ENCODE measurements at places on chromosomes 2 and 18. TPM values are rescaled to one million over a fixed set of nuclear protein-coding genes. Genes with fewer than 3 reads are reported as not detected.

DNA sequence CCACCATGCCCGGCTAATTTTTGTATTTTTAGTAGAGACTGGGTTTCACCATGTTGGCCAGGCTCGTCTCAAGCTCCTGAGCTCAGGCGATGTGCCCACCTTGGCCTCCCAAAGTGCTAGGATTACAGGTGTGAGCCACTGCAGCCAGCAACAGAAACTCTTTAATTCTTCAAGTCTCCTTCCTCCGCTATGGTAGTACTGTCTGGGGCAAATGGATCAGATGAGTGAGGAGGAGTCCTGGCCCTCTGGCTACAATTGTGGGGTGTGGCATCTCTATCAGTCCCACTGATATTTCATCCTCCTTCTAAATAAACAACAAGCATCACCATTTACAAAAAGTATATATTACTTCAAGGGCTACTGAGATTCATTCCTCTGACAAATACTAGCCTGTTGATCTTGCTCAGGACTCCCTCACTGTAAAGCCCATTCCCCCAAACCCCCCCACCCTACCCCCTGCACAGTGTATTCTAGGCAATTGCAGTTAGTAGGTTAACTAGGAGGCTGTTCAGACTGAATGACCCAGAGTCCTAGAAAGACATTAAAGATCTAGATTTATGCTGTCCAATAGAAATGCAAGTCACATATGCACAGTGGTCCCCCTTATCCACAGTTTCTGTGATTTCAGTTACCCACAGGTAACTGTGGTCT is 71.2 kb upstream of the STAM2 start:
- no peak overlapping the region for H3K4me3 ChIP-seq
- no peak for DNase-seq
- no peak overlapping the region for H3K27ac ChIP-seq

- peaks cover 2% of the 10 kb centered on the region for H3K27me3 ChIP-seq
- DNase-seq = peak; percentile 51
- H3K4me1 ChIP-seq = no peaks in the 10 kb centered on the region
- H3K4me3 ChIP-seq = no peak overlapping the region
- no peak overlapping the region for H3K27ac ChIP-seq
Measured at GRCh38 chr2:110717734-110718133, 14.6 kb upstream of the ACOXL start.

ACADL gene
- 5.2 TPM for total RNA-seq

TGIF1 gene
- total RNA-seq = 47.5 TPM

- peaks cover 5% of the 10 kb centered on the region for H3K4me1 ChIP-seq
- no peak overlapping the region for H3K27ac ChIP-seq
- H3K4me3 ChIP-seq = no peak overlapping the region
- peak; percentile 36 for DNase-seq
Measured at GRCh38 chr2:210399440-210400041, 77.0 kb downstream of the LANCL1 start.

SANBR gene
- total RNA-seq = 11.4 TPM

- H3K27me3 ChIP-seq = no peaks in the 10 kb centered on the region
- no peak overlapping the region for H3K4me3 ChIP-seq
- no peak for DNase-seq
- no peaks in the 10 kb centered on the region for H3K4me1 ChIP-seq
Measured at GRCh38 chr18:53785811-53786210, 438.7 kb downstream of the MBD2 start.

DNA sequence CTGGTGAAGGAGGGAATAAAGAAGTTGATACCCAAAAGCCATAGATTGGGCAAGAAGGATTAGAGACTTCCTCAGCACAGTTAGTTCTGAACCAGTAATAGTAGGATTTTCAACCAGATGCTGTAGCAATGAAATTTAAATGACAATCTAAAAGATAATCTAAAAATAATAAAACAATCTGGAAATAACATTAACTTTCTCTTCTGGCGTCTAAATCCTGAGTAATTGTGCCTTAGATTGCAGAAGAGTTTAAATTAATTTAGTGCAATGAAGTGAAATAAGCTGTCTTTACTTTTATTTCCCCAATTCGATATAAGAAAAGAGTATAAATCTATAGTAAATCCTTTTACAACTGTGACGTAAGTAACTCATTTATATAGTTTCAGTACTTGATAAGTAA is 186.8 kb upstream of the DOK6 start:
- H3K27ac ChIP-seq = no peak overlapping the region
- H3K4me1 ChIP-seq = no peaks in the 10 kb centered on the region
- H3K4me3 ChIP-seq = no peak overlapping the region
- no peak for DNase-seq
- no peaks in the 10 kb centered on the region for H3K27me3 ChIP-seq

DNA sequence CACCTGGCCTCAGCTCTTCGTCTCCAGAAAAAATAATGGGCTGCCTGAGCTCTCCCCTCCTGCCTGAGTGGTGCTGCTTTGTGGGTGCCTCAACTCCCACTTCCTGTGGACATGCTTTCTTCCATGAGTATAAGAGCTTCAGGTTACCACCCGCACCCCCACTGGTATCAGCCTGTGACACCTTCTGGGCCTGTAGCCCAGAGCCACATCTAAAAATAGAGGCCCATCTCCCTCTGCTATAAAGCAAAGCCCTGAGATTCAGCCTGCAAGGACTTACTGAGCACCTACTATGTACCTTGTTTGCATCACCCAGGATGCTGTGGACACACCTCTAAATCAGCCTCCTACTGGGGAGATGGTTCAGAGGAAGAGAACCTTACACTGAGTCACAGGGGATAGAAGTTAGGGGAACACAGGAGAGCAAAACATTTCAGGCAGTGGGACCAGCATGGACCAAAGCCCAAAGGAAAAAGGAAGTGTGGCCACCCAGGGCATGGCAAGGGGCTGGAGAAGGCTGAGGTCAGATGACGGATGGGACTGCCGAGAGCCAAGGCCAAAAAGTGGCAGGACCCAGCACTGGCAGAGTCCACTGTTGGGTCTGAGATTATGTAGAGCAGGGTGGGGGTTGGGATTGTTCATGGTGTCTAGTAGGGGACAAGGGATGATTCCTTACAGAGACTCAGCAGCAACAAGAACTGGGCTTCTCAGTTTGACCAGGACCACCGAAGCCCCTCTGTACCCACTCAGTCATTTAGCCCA is 123.7 kb upstream of the PPP1CB start:
- peak; percentile 33 for DNase-seq
- H3K27me3 ChIP-seq = no peaks in the 10 kb centered on the region
- peaks cover 49% of the 10 kb centered on the region for H3K4me1 ChIP-seq
- H3K36me3 ChIP-seq = no peaks in the 10 kb centered on the region
- no peak overlapping the region for H3K4me3 ChIP-seq

AMER3 gene
- 0.09 TPM for total RNA-seq

TIA1 gene
- total RNA-seq = 158 TPM

DNA sequence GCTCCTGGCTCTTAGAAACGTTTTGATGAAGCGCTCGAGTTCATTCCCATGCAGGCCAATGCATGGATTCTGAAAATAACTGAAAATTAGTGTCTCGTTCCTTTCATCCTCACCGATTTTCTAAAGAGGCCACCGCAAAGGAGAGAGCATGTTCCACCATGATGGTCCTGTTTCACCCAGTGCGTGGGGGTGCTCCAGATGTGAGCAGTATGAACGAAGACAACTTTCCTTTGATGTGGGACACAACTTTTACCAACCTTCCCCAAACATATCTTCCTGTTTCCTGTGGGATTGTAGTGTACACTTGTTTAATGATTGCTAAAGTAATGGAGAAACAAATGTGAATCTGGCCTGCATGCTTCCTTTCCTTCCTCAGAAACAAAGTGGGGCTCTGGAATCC is 114.5 kb downstream of the PRPF40A start:
- no peak overlapping the region for H3K4me3 ChIP-seq
- no peak for DNase-seq
- no peaks in the 10 kb centered on the region for H3K27me3 ChIP-seq
- peaks cover 9% of the 10 kb centered on the region for H3K4me1 ChIP-seq
- H3K27ac ChIP-seq = no peak overlapping the region
- no peaks in the 10 kb centered on the region for H3K36me3 ChIP-seq

- H3K27me3 ChIP-seq = no peaks in the 10 kb centered on the region
- H3K4me3 ChIP-seq = no peak overlapping the region
- H3K36me3 ChIP-seq = no peaks in the 10 kb centered on the region
- H3K4me1 ChIP-seq = no peaks in the 10 kb centered on the region
- no peak overlapping the region for H3K27ac ChIP-seq
Measured at GRCh38 chr18:26771524-26771923, 94.0 kb downstream of the AQP4 start.

DNA sequence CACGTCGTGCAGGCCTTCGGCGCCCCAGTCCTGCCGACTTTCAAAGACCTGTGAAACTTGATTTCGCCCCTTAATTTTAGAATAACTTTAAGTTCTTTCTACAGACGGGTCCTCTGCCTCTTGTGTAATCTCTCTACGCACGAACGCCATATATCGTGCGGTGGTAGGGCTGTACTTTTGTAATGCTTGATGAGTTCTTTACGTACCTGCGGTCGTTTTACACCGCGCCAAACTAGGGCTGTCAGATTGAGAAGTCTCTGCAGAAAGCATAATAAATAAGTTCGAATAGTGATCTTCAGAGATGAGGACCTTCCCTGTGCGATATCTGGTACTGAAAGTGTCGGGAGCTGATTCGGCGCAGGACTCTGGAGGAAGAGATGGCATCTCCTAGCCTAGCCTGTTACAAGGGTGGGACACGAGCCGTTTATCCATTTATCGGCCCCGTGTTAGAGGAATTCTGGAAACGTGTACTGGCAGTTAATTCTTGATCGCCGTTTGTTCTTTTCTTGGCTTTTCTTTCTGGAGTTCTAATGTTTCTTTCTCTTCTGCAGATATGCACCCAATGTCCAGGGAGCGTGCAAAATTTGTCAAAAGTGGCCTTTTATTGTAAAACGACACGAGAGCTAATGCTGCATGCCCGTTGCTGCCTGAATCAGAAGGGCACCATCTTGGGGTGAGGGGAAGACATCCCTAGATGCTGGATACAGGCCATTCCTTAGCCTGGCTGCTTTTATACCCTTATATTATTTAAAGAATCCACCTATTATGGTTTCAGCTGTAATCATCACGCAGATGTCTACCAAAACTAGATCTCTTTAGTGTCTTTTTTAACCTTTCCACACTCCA is 781 bp upstream of the SLC5A6 start:
- peak overlapping the region; percentile 99 for H3K27ac ChIP-seq
- peaks cover 17% of the 10 kb centered on the region for H3K4me1 ChIP-seq

DNA sequence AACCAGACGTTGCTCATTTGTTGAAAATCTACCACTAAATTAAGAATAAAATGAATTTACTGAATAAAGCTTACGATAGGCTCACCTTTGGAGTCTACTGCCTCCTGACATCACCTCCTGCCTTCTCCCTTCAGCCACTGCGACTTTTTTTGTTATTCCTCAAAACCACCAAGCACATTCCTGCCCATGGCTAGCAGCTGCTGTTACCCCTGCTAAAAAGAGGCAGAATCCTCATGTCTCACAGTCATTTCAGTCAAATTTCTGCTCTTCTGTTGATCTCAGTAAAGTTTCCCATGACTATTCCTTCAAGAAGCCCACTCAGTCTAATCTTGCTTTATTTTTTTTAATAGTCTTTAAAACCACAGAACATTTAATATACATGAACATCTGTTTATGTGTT is 40.8 kb upstream of the ANKRD62 start:
- H3K27ac ChIP-seq = peak overlapping the region; percentile 25
- peaks cover 4% of the 10 kb centered on the region for H3K4me1 ChIP-seq
- H3K27me3 ChIP-seq = peaks cover 3% of the 10 kb centered on the region
- no peak overlapping the region for H3K4me3 ChIP-seq
- no peak for DNase-seq

- no peak overlapping the region for H3K4me3 ChIP-seq
- no peaks in the 10 kb centered on the region for H3K27me3 ChIP-seq
- DNase-seq = no peak
- no peaks in the 10 kb centered on the region for H3K4me1 ChIP-seq
Measured at GRCh38 chr2:103740631-103741030, 978.8 kb downstream of the TMEM182 start.

GRCh38 chr2:134479696-134480330 is 225.9 kb downstream of the MGAT5 start:
- DNase-seq = no peak
- no peaks in the 10 kb centered on the region for H3K4me1 ChIP-seq
- H3K27ac ChIP-seq = no peak overlapping the region

DNA sequence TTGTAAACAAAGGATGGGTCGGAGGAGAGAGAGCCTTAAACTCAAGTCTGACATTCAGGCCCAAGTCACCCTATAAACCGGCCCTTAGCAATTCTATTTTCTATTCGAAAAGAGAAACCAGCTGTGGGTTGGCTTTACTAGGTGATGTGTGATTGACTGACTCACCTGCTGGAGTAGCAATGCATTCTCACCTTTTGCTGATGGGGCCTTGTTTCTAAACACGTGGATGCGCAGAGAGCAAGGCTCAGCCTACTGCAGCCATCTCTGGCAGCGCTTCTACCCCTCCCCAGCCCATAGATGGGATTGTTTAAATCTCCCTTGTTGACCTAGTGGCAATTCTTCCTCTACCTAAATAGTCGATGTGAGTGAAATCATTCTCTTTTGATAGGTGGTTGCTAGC is 138.5 kb downstream of the MEIS1 start:
- peaks cover 23% of the 10 kb centered on the region for H3K4me1 ChIP-seq
- no peak overlapping the region for H3K27ac ChIP-seq

GRCh38 chr2:237403024-237403882 is 10.7 kb downstream of the COL6A3 start:
- H3K4me3 ChIP-seq = no peak overlapping the region
- peaks cover 29% of the 10 kb centered on the region for H3K4me1 ChIP-seq
- H3K27ac ChIP-seq = peak overlapping the region; percentile 56
- H3K27me3 ChIP-seq = no peaks in the 10 kb centered on the region

DNA sequence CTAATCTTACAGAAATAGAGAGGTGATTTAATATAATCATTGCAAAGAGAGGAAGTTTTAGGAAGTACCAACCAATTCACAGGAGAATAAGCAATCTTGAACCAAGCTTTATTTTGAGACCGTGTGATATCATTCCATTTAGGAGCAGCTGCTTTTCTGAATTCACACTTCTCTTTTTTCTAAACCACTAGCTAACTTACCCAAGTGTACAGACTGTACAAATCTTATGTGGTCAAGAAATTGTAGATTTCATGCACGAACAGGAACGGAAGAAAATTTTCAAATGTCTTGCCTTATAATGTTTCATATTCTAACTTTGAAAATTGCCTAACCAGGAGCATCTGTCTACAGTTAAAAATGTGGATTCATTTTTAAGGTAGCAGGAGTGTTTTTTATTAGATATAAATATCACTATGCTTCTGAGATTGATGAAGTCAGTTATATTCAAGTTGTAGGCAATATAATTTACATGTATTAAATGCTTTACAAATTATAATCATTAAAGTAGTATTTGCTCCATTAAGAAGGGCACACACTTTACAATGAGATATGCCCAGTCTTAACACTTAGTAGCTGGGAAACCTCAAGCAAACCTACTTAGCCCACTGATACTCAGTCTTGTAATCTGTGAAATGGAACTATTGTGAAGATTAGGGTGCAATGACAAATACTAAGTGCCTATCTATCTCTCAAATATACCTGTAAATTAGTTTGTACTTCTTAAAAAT is 302.2 kb upstream of the STON1 start:
- H3K4me1 ChIP-seq = no peaks in the 10 kb centered on the region
- no peak overlapping the region for H3K4me3 ChIP-seq
- H3K27me3 ChIP-seq = no peaks in the 10 kb centered on the region
- H3K27ac ChIP-seq = no peak overlapping the region
- DNase-seq = peak; percentile 56
- no peaks in the 10 kb centered on the region for H3K36me3 ChIP-seq

- peaks cover 6% of the 10 kb centered on the region for H3K36me3 ChIP-seq
- DNase-seq = no peak
- H3K4me3 ChIP-seq = no peak overlapping the region
- H3K27ac ChIP-seq = no peak overlapping the region
- no peaks in the 10 kb centered on the region for H3K4me1 ChIP-seq
- H3K27me3 ChIP-seq = no peaks in the 10 kb centered on the region
Measured at GRCh38 chr2:157866666-157867642, 9.2 kb downstream of the ACVR1 start.

GRB14 gene
- total RNA-seq = 2.9 TPM

Data from muscle of leg (tissue), 16 donors.